ENCODE measurements at places on chromosomes 3 and 15. TPM values are rescaled to one million over a fixed set of nuclear protein-coding genes. Genes with fewer than 3 reads are reported as not detected.

- no peak for DNase-seq
Observed at GRCh38 chr3:11260460-11260859, 11.7 kb upstream of the ATG7 start.

SAXO2 gene
- 0.80 TPM for total RNA-seq

DNA sequence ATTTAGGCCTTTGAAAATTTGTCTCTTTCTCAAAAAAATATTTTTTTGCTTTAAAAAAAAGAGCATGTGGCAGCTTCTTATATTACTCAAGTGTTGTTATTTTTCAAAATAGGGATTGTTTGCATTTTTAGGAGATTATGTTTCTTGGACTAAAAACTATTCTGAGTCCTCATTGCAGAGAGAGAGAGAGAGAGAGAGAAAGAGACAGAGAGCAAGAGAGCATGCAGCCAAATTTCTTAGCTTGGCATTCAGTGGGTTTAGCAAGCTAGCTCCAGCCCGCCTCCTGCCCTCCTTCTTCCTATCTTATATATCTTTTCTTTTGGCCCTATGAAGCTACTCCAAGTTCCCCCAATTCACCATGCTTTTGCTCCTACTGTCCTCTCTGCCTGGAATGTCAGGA lies 55.7 kb downstream of the CEMIP start:
- DNase-seq, result no peak

HCLS1 gene
- total RNA-seq, result 128 TPM

GRCh38 chr15:96321639-96322535 lies 8.6 kb upstream of the NR2F2 start:
- no peak for DNase-seq

SLC28A2 gene
- total RNA-seq, result not detected

DNA sequence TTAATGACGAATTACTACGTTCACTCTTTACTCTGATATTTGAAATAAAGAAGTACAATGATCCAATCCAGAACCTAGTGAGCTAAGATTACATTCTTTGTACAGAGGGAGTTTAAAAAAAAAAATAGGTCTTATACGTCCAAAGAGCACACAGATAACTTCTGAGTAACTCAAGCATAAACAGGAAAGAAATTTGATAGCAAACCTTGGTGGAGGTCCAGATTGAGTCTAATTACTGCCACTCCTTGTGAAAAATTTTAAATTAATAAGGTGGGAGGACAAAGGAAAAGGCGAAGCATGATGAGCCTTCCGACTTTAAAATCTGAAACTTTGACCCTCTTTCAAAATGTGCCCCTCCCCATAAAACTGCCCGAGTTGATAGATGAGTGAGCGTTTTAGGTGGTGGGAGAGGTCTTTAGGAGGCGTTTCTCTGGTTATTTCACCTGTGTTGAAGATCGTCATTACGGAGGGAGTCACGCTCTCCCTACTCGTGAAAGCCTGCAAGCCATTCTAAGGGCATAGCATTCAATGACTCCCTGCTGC lies 127.0 kb upstream of the ROBO2 start:
- DNase-seq, result no peak

RFT1 gene
- 15.6 TPM for total RNA-seq

GRCh38 chr3:52145736-52146110 lies 8.5 kb downstream of the POC1A start:
- no peak for DNase-seq

DNA sequence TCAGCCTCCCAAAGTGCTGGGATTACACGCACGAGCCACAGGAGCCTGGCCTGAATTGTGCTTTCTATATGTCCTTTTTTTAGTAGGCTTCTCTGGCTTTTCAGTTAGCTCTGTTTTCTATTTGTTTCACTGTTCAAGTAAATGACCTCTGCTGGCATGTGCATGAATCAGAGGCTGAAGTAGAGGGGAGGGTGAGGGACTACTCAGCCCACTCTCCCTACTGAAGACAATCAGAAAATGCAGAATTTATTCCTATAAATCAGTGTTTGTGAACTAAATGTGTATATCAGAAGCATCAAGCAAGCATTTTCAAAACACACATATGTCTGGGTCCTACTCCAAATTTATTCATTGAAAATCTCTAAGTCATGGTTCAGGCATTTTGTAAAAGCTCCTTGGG lies 45.0 kb downstream of the ZMAT3 start:
- no peak for DNase-seq

DNA sequence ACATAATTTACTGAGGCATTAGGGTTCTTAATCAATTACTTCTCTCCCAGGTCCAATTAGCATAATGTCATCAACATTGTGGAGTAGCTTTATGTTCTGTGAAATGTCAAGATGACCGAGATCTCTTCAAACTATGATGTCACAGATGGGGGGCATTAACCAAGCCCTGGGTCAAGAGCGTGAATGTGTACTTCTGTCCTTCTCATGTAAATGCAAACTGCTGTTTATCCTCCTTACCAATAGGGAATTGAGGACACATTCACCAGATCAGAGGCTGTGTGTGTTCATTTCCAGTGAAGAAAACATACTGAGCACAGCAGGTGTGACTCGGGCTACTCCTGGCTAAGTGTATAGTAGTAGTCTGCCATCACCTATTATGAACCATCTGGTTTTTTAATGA lies 177.9 kb downstream of the MINAR1 start:
- DNase-seq, result no peak

DNA sequence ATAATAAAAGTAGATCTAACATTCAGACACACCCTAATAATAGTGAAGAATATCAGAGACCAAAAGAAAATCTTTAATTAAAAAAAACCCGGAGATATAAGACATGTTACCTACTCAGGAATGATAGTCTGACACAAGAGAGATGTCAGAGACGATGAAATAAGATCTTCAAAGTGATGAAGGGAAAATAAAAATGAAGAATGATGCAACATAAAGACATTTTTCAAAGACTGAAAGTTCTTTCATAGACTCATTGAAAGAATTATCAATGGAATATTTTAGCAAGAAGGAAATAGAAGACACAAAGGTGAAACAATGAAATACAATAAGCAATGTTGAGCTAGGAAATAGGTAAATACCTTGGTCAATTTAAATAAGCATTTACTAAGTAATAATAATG lies 19.6 kb downstream of the HCLS1 start:
- no peak for DNase-seq

SAMD7 gene
- not detected for total RNA-seq

All from thymus (tissue), 14 donors.